ENCODE measurements at places on chromosomes 3 and 15. TPM values are rescaled to one million over a fixed set of nuclear protein-coding genes. Genes with fewer than 3 reads are reported as not detected.

Gene ITIH3
- 0.35 TPM for total RNA-seq

Gene RTP1
- not detected for total RNA-seq

DNA sequence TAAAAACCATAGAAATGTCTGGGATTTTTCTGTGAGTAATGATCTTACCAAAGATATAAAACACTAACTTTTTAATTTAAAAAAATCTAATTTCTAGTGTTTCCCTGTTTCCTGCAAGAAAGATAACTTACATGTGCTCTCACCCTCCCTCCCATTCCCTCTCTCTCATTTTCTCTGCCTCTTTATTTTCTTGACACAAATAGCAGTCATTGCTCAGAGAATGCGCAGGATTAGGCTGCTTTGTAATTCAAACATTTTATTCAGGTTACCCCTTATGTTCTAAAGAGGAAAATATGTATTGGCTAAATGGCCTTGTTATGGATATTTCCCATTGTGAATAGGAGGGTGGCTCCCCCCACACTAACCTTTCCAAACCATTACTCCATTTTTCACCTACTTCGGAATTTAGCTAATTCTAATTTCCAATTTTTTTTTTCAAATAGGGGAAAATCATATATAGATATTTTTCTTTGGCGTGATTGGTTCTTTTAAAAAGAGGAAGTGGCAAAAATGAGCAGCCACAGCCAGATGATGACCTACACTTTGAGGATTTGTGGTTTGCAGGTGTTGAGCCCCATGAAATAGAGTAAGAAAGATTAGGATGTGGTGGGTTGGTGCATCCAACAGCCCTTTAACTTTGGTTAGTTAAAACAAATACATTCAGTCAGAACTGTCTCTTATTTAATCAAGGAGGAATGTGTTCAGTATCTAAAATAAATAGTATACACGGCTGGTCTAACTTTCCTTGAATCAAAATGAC, 554.4 kb downstream of the IGSF11 start:
- no peak overlapping the region for H3K27ac ChIP-seq
- H3K4me1 ChIP-seq: no peaks in the 10 kb centered on the region
- no peaks in the 10 kb centered on the region for H3K36me3 ChIP-seq
- H3K27me3 ChIP-seq: no peaks in the 10 kb centered on the region

Gene SMARCC1
- total RNA-seq: 199 TPM

Gene MYZAP
- not detected for total RNA-seq

DNA sequence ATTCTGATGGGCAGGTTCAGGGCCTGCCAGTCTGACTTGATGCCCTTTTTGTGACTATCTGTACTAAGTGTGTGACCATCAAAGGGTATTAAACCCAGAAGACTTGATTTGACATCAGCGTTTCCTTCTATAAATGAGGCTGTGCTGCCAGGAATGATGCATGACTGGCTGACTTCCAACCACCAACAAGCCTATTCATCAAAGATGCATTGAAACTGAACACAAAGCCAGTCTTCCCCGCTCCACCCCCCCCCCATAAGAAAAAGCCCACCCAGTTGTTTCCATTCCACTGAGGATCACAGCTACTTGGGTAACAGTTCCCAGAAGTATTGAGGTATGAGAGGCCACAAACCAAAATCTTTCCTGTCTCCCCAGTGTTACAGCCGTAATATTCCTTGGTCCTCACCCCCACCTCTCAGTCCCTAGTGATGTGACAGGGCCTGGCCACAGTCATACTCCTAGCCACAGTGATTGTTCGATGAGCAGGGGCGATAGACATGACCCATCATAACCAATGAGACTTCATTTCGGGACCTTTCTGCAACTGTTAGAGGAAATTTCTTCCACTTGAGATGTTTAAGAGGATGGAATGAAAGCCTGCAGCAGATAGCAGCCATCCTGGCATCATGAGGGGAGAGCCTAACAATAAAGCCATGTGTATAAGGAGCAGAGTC, 22.6 kb downstream of the SH3BP5 start:
- DNase-seq: no peak
- peaks cover 3% of the 10 kb centered on the region for H3K36me3 ChIP-seq
- no peaks in the 10 kb centered on the region for H3K27me3 ChIP-seq
- H3K27ac ChIP-seq: peak overlapping the region; percentile 77
- H3K4me3 ChIP-seq: no peak overlapping the region

- peaks cover 10% of the 10 kb centered on the region for H3K4me1 ChIP-seq
- H3K27me3 ChIP-seq: peaks cover 21% of the 10 kb centered on the region
- no peak within 1 kb of the TSS for H3K4me3 ChIP-seq
- DNase-seq: no peak
These were observed at the start of gene FSTL1 for GRCh38 chr3:120450600-120451271. TSS of gene FSTL1 (minus strand) at chr3:120450992. CDS start at chr3:120450746, 246 bp downstream.

Gene FILIP1L
- 1.6 TPM for total RNA-seq
